ENCODE measurements at places on chromosomes 5 and 9. TPM values are rescaled to one million over a fixed set of nuclear protein-coding genes. Genes with fewer than 3 reads are reported as not detected.

DNA sequence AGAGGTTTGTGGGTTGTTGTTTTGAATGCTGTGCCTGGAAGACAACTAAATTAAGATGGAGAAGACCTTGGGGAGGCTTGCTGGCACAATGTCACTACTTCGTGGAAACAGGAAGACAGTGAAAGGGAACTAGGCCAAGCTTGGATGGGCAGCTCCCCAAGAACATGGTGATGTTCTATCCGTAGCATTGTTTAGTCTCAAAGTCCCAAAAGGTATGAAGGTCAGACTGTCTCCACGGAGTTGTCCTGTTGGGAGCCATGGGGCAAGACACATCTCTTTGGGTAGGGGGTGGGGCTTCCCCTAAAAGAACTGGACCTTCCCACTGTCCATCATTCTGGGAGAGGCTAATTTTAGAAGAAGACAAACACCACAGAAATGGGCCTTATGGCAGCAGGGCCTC lies 140.5 kb downstream of the ENTREP1 start:
- DNase-seq: no peak

DNA sequence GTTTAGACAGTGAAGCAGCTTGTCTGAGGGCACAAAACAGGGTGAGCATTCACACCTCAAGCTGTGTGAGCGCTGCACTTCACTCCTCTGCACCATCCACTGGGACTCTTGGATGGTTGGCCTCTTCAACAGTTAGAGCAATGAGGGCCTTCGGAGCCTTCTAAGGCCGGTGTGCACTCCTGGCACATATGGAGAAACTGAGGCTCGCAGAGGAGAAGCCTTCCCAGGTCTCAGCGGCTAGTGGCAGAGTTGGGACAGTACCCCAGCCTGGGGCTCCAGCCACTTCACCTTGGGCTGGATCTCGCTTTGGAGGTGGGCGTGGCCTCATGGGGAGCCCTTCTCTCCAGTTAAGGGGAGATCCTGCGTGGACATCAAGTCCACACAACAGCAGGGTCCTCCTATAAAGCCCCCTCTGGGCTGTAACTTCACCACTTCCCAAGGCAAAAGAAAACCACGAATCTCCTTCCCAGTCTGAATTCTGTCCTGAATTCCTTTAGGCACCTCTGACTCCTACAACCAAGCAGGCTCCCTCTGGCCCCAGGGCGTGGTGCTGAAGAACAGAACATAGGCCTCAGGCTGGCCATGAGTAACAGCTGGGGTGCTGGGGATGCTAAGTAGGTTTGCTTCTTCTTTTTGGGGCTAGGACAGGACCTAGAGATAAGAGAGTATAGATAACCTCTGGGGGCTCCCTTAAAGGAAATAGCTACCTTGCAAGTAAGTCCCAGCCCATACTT lies 30.5 kb upstream of the CSF1R start:
- no peak for DNase-seq

DNA sequence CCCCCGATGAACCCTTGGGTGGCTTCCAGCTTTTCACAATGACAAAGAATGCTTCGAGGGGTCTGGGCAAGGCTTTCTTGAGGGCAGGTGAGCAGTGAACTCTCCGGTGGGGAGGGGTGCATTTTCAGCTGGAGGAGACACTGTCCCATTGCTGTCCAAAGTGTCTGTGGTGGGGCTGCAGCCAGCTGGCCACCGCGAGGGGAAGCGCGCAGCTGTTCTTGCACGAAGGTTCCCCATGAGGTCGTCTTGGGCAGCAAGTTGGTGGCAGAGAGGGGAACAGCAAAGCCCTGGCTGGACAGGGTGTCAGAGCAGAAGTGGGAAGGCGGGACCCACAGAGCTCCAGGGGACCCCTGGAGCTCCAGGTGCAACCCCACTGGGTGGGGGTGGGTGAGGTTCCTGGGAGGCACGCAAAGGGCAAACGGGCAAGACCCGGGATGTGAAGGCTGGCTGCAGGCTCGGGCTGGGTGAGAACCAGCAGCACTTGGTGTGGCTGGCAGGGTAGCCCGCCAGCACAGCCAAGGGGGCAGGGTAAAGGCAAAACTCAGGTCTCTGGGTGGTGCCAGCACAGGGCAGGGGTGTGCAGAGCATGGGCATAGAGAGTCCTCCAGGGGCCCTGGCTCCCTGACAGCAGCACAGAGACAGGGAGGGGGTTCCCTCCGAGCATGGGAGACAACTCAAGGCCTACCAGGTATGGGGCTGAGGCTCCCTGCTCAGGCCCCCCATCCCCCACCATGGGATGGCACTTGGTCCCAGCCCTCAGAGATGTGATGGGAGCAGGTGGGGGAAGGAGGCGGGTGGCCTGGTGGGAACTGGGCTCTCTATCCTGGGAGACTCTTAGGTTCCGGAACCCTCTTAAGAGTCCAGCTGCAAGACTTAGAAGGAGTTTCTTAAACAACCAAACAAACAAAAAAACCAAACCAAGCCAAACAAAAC lies 26.6 kb downstream of the TSPAN17 start:
- DNase-seq: no peak

- peak; percentile 93 for DNase-seq
These were observed 244.6 kb downstream of the RAB3C start for GRCh38 chr5:58827463-58827862.

DNA sequence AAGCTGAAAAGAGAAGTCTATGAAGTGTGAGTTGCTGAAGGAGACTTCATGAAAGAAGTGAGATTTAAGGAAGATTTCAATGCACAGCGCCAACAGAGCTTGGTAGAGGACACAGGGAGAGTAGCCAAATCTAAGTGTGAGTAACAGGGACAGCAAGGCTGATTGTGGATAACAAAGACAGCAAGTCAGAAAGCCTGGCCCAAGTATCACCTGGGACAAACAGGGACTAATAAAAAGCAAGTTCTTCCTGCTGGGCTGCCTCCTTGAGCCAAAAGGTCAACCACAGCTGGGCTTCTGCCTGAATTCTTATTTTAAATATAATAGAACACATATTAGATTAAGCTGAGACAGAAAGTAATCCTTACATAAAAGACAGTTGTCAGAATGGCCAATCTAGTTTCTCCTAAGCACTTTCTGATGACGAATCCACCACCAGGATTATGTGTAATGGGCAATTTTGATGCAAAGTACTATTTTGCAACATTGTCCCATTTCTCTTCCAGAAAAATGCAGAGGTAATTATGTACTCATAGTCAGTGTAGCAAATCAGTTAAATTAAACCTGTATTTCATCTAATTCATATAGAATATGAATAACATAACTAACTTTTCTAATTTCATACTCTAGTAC lies 73.8 kb downstream of the MAPKAP1 start:
- no peak for DNase-seq

DNA sequence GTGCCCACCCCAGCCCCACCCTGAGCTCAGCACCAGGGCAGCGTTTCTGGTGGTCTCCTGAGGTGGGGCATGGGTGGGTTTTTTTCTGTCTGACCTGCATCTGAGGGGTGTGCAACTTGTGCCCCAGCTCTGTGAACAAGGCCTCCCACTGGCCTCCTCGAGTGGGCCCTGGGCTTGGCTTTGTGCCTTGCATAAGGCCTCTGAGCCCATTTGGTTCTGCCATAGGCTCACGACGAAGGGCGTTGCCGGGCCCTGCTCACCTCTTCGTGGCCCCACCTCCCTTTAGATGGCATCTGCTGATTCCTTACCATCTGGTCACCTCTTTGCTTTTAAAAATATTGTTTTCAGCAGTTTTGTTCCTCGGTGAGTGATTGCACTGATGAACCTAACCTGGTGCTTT lies 127.1 kb upstream of the COL5A1 start:
- DNase-seq: no peak

DNA sequence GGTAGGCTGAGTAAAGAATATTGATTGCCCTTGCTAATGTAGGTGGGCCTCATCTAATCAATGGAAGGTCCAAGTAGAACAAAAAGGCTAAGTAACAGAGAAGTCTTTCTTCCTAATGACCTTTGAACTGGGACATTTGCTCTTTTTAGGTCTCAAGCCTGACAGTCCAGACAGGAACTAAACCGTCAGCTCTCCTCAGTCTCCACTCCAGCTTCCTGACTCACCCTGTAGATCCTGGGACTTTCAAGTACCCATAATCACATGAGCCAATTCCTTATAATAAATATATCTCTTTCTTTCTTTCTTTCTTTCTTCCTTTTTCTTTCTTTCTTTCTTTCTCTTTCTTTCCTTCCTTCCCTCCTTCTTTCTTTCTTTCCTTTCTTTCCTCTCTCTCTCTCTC lies 479.5 kb upstream of the PAPPA start:
- no peak for DNase-seq

DNA sequence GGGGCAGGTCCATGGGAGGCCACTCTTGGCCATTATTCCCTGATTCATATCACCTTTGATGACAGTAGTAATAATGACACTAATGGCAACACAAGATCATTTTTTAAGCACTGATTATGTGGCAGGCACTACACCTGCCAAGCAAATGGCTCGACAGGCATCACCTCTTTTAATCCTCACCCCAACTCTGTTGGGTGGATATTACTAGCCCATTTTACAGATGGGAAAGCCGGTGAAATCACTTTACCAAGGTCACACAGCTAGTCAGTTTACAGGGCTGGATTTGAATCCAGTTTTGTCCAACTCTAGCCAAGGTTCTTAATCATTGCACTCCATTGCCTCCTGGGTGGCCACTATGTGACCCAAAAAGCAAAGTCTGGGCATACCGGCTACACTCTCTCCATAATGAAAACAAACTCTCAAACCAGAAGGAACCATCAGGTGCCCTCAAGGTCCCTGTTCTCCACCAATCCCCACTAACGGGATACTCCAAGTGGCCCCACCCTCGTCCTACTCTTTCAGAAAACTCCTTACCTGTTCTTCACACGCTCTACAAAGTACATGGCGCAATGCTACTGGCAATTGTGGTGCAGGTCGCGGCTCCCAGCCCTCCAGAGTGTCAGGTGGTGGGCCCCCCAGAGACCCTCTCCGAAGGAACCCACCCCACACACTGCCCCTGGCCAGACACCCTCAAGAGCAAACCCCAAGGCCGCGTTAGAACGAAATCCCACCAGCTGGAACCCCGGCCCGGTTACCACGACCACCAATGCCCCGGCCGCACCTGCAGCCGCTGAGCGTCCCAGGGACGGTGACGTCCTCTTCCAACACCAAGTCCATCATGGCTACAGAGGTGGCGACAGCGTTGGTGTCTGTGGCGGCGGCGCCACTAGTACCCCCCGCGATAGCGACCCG lies 572 bp downstream of the CDK5RAP2 start:
- DNase-seq: no peak

DNA sequence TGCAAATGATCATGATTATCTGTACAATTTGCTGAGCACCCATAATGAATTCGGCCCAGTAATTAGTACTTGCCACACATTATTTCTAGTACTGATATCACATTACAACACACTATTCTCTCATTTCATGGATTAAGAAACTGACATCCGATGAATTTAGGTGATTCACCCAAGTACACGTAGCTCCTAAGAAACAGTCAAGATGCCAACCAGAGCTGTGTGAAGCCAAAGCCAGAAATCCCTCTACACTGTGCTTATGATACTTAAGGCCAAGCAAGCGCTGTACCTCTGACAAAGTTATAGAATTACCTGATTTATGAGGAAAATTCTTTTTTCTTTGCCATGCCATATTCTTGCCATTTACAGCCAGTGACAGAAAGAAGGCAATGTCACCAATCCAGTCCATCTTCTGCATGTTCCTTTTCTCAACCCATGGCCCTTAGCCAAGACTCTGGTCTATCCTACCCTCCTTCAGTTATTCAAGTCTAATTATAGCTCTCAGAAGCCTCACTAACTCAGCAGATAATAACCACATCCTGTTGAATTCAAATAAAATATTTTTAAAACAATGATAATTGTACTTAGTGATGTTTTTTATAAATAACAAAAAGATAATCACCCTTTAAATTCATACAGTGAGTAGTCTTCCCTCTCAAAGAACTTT lies 74.3 kb upstream of the PTGER4 start:
- DNase-seq: no peak

DNA sequence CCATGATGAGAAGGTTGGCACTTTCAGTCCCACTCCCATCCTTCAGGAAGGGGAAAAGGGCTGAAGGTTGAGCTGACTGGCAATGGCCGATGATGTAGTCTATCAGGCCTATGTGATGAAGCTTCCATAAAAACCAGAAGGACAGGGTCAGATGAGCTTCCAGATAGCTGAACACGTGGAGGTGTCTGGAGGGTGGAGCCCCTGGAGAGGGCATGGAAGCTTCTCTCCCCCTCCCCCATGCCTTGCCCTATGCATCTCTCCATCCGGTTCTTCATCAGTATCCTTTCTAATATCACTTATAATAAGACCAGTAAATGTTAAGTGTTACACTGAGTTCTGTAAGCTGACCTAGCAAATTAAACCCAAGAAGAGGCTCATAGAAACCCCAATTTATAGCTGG lies 32.6 kb upstream of the SMU1 start:
- DNase-seq: no peak

GRCh38 chr9:34701023-34701768 lies 8.7 kb downstream of the CCL21 start:
- peak; percentile 9 for DNase-seq

Gene LYRM7
- total RNA-seq: 11.6 TPM

Gene PGGT1B
- 13.1 TPM for total RNA-seq

Measured in skin of body (tissue), 3 donors.